ENCODE measurements at places on chromosomes 13 and 19.

- DNase-seq = no peak
Measured at GRCh38 chr19:15251010-15251748, 18.9 kb upstream of the EPHX3 start.

DNA sequence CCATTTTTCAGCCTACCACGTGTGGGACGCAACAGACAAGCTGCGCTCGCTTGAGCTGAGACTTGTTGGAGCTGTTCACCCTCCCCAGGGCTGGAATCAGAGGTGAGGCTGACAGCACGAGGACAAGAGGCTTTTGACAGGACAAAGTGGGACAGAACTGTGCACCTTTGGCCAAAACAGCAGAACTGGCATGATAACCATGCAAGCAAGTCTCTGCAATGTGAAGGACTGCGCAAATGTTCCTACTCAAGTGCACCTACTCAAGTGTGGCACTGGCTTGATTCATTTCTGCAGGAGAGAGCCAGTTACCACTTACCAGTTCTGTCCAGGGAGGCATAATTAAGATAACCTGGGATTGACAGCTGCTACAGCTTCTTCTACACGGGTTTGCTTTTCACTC, 62.2 kb upstream of the TM9SF2 start:
- no peak for DNase-seq

DNA sequence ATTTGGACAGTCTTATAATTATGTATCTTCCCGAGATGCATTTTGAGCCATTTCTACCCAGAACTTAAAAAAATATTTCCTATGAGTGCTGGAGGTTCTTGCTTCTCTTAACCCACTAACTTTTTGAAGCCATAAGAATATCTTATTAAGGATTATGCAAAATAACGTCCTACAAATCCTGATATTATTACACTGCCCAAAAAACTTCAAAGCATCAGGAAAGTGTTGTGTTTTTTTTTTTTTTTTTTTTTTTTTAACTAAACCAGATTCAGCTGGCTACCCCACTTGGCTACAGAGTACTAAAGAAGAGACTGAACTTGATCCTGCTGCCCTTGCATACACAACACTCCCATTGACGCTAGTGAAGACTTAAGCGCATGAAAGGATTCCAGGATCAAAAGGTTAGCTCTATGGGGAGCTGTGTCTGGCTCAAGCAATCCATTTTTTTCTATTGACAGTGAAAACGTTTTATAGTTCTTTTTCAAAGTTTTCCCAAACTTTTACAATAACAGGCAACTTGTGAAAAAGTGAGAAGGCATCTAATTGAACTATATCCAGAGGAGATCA, 141.4 kb downstream of the KCNRG start:
- DNase-seq = no peak

DNA sequence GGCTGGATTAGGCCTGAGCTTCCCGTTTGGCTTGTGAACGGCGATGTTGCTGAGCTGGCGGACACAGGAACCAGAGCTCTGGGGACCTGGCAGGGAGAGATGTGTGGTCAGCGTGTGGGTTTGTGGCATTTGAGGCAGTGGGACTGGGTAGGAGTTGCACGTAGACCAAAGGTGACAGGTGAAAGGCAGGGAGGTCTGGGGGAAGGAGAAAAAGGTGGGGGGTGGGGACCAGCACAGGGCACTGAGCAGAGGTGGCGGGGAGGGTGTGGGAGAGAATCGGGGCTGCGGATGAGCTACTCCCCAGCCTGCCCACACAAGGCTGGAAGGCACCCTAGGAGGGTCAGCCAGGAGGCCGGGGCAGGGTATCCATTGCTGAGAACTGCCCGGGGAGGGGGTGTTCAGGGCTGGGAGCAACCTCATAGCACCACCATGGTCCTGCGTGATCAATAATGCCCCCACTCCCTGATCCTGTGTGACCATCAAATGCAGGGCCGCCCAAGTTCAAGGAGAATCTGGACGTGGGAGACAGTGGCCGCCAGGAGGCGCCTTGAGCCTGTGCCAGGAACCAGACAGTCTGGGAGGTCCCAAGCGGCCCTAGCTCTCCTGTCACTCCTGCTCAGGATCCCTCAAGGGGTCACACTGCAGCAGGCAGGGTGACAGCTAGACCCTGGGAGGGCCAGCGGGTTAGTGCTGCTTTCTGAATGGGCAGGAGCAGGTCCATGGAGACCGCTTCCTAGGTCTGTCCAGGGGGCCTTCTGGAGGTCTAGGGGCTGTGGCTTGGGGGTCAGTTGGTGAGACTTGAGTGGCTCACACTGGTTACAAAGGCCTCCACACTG, 12.8 kb upstream of the SELENOW start:
- peak; percentile 44 for DNase-seq

DNA sequence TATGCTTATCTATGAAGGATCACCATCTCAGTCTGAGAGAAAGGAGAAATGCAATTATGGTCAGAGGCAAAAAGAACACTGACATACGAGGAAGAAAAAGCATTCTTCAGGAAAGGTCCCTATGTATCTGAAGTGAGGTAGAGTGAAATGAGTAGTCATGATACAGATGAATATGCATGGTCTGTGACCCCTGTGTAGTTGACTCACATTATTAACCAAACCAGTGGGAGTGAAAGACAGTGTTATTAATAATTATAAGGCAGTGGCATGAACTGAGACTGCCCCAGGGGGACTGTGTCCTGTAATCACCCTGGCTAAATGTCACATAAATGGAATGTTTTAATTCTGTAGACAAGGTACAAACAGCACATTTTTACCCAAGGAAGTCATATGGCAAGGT, 1320.2 kb upstream of the PCDH9 start:
- DNase-seq = no peak

DNA sequence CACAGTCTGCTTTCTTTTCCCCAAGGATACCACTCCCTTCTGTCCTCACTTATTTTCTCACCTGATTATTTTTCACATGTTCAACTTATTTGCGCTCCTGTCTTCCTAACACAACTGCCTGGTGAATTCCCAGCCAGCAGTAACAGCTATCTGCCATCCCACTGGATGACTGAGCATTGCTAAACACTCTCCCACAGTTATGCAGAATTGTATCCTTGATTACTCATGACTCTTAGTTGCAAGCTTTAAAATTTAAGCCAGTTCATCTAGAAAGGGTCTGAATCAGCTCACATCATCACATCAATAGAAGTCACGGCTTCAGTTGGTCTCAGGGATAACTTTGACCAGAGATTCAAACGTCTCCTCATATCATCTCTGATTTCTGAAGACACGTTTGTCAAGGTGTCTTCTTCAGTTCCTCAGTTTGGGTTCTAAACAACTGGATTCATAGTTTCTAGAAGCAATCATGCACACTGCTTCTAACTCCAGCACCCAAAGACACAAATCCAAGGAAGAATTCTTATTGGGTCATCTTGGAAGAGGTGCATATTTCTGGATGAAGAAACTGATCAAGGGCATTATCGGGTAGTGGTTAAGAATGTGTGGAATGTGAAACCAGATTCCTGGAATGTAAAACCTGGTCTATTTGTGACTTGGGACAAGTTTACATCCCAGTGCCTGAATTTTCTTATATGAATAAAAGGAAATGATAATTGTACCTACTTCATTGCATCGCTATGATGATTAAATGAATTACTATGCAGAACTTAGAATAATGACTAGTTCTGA, 13.9 kb upstream of the DACH1 start:
- no peak for DNase-seq

GRCh38 chr19:38290631-38291147, 13.4 kb upstream of the C19orf33 start:
- no peak for DNase-seq

DNA sequence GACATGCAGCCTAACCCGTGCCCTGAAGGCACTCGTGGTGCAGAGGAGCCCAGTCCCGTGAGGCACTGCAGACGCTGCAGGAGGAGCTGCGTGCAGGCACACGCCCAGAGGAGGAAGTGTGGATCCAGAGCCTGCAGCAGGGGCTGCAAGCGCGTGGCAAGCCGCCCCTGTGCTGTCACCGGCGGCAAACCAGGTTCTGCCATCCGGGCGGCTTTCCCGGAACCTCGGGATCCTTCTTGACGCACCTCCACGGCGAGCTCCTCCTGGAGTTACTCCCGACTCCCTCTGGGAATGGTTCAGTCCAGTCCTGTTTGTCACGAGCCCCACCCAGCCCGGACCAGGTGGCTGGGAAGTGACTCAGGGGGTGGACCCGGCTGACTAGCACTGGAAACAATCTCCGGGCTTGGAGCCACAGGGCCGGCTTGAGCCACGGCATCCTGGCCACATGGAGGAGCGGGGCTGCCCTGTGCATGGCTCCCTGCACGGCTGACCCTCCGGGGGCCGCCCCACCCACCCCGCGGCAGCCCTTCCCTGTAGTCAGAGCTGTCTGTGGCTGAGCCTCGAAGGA, 10.2 kb downstream of the DPP9 start:
- DNase-seq = no peak

GRCh38 chr19:1237027-1237659, 662 bp downstream of the CBARP start:
- no peak for DNase-seq

DNA sequence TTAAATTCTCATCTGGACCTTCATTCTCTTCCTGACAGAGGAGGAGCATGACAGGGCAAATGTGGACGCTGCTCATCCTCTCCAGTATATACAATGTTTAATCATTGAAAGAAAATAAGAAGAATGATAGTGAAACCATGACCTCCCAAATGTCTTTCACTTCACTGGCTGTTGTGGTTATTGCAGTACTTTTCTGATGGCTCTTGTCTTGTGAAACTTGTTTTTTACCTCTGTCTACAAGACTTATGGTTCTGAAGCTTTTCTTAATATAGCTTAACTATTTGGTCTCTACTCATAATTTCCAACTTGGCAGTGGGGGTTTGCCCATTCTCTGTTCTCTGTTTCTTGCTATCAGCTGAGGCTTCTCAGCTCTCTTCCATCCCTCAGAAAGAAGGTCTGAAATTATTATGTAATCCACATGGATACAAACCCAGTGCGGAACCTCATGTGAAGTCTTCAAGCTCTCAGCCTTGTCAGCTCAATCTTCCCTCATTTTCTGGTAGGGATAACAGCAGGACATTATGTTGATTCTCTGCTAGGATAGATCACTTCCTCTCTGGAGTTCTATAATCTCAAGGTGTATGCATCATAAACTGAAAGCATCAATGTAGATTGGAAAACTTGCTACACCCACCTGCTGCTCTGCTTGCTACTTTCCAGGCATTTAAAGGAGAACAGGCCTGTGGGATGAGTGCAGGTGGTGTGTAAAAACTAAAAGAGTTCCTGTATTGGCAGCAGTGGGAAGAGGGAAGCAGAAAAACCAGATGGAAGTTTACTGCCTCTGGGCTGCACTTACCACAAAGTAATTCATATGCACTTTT, 250.3 kb upstream of the HTR2A start:
- DNase-seq = no peak

DNA sequence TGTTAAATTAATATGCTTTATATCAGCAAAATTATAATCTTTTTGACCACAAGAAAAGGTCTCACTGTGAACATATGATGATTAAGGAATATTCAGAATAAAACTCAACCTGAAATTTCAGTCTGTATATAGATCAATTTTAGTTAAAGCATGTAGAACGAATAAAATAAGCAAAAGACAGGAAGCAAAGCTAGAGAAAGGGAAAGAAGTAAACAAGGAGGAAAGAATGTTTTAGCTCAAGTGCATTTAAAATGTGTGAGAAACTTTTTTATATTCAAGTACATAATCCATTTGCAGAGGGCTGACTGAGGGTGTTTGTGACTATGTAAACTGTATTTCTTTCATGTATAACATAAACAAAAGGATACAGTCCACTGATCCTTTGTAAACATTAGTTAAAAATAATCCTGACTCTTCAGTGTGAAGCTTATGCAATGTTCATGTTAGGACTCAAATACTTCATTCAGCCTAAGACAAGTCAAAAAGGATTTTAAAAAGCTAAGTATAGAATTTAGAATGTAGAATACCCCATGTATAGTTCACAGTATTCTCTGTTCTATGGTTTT, 472.1 kb downstream of the DIAPH3 start:
- DNase-seq = no peak

DNA sequence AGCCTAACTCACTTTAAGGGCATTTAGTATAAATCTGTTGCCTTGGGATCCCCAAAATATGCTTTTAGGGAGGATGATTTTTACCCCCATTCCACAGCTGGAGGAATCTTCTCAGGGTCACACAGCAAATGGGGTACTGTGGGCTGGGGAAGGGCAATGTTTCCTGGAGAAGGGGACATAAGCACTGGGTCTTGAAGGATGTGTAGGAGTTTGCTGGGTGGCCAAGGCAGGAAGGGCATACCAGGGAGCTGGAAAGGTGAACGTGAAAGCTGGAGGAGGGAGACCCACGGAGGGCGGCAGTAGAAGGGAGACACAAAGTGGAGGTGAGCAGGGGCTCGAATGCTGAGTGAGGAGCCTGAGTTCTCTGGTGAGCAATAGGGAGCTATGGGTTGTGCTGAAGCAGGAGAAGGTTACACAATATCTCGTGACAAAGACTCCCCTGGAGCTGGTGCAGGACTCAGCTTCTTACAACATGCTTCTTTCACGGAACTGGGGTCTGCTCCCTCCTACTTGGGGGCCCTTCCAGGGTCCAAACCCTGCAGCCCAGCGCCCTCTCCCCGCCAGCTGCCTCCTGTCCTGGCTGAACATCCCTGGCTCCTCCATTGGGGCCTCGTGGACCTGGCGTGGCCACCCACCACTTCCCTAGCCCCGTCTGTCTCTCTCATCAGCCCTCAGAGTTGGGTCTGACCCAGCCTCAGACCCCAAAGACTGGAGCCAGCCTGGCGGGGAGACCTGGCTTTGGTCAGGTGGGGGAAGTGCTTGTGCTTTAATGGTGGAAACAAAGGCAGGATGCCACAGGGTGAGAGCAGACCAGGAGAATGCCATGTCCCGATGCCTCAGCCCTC, 11.1 kb downstream of the CILP2 start:
- DNase-seq = no peak

DNA sequence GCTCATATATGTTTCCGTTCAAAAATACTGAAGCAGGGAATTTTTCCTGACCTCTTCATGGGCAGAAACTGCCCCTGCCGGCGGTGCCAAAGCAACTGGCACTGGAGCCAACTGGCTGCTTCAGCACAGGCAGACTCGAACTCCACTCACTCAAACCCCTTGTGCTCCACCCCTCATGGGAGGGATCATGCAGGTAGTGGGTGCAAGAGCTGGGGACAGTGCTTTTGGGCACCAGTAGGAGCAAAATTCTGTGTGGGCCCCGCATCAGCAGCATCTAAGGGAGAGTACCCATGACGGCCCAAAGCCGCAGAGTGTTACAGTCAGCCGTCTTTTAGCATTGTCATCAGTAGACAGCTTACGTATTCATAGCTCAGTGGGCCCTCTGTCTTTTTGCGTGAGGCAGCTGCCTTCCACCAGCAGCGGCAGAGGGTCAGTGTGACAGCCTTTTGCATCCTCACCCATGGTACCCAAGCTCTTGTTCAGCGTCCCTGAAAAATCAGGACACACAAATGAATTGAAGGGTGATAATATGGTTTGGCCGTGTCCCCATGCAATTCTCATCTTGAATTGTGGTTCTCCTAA, 393.8 kb downstream of the SLITRK6 start:
- DNase-seq = no peak

DNA sequence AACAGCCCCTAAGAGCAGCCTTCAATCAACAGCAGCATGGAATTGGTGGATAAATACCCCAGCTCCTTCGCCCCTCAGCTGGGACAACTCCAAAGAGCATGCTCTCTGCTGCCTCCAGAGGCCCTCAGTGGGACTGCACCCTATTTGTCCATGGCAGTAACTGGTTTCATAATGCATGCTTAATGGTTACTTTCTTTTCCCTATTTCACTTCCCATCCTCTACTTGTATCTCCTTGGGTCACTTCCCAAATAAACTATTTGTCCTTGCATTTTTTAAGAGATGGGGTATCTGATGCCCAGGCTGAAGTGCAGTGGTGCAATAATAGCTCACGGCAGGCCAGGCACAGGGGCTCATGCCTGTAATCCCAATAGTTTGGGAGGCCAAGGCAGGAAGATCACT, 13.5 kb upstream of the TPM4 start:
- DNase-seq = peak; percentile 52

GRCh38 chr19:19106056-19106551, 32.2 kb downstream of the TMEM161A start:
- no peak for DNase-seq
